Activated CD4-positive, CD25-positive, alpha-beta regulatory T cell (primary cell): ENCODE measurements at places on chromosomes 16 and 17.

DNA sequence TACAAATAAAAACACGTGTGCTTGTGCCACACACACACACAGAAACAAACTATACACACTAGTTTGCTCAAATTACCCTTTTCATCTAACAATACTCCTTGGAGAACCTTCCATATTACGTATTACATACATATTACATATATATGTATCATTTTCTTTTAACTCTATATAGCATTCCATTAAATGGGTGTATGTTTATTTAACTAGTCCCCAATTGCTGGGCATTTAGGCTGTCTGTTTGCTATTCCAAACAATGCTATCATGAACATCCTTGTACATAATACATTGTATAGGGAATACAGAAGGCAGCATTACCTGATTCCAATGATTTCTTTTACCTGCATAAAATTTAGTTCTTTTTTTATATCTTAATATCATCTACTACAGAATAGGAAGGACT lies 73.1 kb downstream of the SKAP1 start:
- DNase-seq: no peak

GRCh38 chr16:77213542-77214106 lies 14.4 kb downstream of the SYCE1L start:
- DNase-seq: no peak

GRCh38 chr16:49914657-49915056 lies 58.7 kb upstream of the ZNF423 start:
- DNase-seq: no peak

GRCh38 chr16:76176153-76176552 lies 101.0 kb upstream of the CNTNAP4 start:
- DNase-seq: no peak

DNA sequence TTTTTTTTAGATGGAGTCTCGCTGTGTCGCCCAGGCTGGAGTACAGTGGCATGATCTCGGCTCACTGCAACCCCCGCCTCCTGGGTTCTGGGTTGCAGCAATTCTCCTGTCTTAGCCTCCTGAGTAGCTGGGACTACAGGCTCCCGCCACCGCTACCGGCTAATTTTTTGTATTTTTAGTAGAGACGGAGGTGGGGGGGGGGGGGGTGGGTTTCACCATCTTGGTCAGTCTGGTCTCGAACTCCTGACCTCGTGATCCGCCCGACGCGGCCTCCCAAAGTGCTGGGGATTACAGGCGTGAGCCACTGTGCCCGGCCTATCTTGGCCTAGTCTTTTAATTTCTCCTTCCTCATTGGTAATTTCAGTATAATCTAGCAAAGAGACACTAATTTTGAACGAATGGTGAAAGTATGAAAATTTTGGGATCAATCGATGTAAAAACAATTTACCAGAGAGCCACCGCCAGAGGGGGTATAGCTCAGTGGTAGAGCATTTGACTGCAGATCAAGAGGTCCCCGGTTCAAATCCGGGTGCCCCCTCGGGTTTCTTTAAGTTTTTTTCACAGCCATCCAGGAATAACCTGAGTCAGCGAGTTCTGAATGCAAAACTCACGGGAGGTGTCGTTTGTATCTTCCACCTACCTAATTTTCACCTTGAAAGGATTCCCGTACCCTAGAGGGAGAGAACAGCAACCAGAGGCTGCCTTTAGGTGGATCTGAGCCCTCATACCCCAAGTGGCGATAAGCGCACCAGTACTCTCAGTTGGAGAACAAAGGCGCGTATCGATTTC lies 2.5 kb upstream of the LASP1 start:
- DNase-seq: no peak

GRCh38 chr17:2237950-2238349 lies 65.6 kb downstream of the SMG6 start:
- no peak for DNase-seq
